ENCODE measurements at places on chromosomes 2 and 18.

- DNase-seq = no peak
Observed at GRCh38 chr2:188600536-188601210, 309.0 kb downstream of the GULP1 start.

GRCh38 chr2:203621981-203622515 lies 84.4 kb upstream of the CD28 start:
- no peak for DNase-seq

GRCh38 chr2:6893876-6894482 lies 16.4 kb downstream of the RSAD2 start:
- no peak for DNase-seq

- peak; percentile 93 for DNase-seq
Observed at GRCh38 chr2:28394331-28394877, 1.7 kb downstream of the FOSL2 start.

DNA sequence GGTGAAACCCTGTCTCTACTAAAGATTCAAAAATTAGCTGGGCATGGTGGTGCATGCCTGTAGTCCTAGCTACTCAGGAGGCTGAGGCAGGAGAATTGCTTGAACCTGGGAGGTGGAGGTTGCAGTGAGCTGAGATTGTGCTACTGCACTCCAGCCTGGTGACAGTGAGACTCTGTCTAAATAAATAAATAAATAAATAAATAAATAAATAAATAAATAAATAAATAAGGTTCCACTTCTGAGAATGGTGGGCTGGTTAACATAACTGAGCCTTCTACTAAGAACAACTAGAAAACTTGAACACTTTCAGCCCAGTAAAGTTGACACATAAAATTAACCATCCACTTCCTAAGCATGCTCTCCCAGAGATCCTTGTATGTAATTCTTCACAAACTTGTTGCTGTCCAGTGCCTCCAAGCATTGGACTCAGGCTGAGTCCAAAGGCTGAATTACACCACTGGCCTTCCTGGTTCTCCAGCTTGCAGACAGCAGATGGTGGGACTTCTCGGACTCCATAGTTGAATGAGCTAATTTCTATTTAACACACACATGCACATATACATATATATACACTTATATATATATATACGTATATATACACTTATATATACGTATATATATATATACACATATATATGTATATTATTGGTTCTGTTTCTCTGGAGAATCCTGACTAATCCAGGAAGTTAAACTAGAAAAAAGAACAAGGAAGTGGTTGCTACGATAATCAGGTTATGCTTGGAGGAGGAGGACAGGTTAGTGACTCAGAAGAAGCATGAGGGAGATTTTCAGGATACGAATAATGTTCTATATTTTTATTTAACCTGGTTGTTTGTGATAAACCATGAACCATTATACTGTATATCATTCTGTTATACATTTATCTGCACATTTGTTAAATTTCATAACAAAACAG lies 348.8 kb downstream of the METTL4 start:
- DNase-seq = no peak

GRCh38 chr18:9065864-9066263 lies 36.6 kb upstream of the NDUFV2 start:
- no peak for DNase-seq

- no peak for DNase-seq
Observed at GRCh38 chr2:29871541-29871940, 49.8 kb downstream of the ALK start.

DNA sequence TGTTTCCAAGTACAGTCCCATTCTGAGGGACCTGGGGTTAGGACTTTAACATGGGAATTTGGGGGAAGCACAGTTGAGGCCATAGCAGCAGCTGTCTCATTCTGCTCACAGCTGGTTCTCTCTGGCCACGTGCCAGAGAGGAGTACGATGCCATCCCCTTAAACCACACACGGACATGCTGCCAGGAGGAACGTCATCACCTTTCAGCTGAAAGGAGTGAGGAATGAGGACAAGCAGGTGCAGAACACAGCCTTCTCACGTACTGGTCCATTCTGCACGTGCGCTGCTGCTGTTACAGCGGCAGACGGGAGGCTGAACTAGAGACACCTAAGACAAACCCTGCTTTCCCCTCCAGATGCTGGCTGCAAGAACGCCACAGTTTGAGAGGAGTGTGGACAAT lies 33.5 kb downstream of the ODC1 start:
- no peak for DNase-seq

DNA sequence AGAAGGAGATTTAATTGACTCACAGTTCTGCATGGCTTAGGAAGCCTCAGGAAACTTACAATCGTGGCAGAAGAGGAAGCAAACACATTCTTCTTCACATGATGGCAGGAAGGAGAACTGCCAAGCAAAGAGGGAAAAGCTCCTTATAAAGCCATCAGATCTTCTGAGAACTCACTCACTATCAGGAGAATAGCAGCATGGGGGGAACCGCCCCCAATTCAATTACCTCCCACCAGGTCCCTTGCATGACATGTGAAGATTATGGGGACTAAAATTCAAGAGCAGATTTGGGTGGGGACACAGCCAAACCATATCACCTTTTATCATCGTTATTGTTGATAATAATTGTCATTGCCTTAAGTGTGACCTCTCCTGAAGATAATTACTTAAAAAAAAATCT lies 197.9 kb upstream of the SLC14A2 start:
- DNase-seq = no peak

- DNase-seq = no peak
Observed at GRCh38 chr2:150292807-150293206, 194.7 kb downstream of the RND3 start.

- no peak for DNase-seq
Observed at GRCh38 chr2:158598862-158599517, 142.2 kb downstream of the PKP4 start.

- DNase-seq = no peak
Observed at GRCh38 chr2:204896146-204896545, 350.9 kb downstream of the PARD3B start.

- no peak for DNase-seq
Observed at GRCh38 chr2:160892204-160892603, 268.0 kb upstream of the TANK start.

- DNase-seq = no peak
Observed at GRCh38 chr2:217269701-217270484, 410.0 kb upstream of the TNP1 start.

DNA sequence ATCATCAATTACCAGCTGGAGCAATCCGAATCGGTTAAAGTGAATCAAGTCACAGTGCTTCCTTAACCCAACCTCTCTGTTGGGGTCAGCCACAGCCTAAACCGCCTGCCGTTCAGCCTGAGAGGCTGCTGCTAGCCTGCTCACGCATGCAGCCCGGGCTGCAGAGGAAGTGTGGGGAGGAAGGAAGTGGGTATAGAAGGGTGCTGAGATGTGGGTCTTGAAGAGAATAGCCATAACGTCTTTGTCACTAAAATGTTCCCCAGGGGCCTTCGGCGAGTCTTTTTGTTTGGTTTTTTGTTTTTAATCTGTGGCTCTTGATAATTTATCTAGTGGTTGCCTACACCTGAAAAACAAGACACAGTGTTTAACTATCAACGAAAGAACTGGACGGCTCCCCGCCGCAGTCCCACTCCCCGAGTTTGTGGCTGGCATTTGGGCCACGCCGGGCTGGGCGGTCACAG lies 496 bp upstream of the ITGA4 start:
- DNase-seq = peak; percentile 85

- no peak for DNase-seq
Observed at GRCh38 chr18:5894611-5895298, 567 bp downstream of the TMEM200C start.

DNA sequence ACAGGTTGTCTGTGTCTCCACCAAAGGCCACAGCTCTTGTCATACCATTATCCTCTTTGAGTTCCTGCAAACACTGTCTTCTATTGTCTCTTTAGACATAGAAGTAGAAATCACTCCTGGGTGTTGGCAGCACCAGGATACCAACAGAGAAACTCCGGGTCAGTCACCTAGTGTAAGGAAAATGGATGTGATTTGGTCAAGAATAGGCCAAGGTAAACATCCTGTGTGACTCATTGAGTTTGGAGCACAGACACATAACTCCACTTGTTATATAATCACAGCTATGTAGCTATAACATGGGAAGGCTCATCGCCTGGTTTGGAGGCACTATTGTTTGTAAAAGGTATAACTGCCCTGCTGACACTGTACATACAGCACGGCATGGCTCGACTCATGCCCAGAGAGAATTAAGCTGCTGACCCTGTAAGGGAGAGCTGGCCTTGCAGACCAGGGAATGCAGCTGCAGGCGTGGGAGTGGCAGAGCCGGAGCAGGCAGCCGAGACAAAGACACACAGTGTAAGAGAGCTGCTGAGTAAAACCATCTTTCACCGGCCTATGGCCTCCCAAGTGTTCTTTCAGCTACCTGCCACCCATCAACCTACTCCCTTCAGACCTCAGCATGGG lies 3.4 kb upstream of the TXNL1 start:
- no peak for DNase-seq

DNA sequence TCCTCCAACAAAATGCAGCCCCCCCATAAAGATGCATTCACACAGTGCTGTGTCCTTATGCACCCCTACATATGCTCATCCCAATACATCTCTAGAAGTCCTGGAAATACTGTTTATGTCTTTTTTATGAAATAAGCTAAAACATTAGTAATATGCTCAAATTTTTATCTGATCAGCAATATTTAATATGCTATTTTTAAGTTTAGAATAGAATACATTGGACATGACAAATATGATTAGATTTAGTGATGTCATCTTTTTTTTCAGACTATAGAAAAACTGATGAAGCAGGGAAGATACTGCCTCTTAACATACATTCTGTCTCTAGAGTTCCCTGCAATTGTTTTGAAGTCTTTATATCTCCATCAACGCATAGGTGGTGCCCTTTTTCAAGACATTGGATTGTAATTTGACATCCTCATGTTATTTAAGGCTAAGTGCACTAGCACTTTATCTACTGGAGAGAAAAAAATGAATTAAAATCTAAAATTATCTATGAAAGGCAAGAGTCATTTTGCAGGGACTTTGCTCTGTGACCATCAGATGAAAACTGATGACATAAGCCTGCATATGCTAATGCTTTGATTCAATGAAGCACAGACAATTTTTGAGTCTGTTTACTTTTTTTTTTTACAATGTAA lies 395.3 kb downstream of the LPIN1 start:
- no peak for DNase-seq

GRCh38 chr2:150482667-150483400 lies 4.6 kb downstream of the RND3 start:
- DNase-seq = no peak

DNA sequence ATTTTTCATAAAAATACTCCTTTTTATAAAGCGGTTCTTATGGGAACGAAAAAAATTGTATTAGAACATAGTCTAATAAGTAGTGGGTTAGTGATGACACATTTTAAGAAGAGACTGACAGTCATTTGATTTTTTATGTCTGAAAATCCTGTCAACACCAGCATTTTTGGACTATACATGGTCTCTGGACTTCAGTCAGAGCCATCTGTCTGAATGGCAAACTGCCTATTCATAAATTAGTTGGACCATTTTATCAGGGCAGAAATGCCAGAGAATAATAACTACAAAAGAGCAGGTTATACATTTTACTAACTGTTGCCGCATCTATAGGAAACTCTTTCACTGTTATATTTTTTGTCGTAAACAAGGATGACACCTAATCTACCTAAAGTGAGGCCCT lies 437.6 kb downstream of the ZNF804A start:
- DNase-seq = no peak

- DNase-seq = no peak
Observed at GRCh38 chr2:75356865-75357264, 157.5 kb upstream of the TACR1 start.
